ENCODE measurements at places on chromosomes 3 and 15. TPM values are rescaled to one million over a fixed set of nuclear protein-coding genes. Genes with fewer than 3 reads are reported as not detected.

DNA sequence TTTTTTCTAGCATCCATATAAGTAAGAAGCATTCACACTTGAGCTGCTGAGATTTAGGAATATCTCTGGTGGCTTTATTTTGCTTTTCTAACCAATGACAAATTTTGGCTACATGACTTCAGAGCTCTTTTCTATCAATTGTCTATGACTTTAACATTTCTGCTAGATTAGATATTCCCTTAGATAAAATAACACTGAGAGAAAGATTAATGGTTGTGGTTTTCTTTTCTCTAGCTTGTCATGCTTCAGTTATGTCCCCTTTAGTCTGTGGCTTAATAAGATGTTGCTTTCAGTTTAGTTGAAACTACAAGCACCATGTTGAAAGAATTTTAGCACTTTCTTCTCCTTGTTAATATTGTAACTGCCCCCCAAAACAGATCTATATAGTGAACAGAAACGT is 665.6 kb upstream of the CCDC54 start:
- H3K27ac ChIP-seq: no peak overlapping the region
- no peaks in the 10 kb centered on the region for H3K4me1 ChIP-seq
- H3K4me3 ChIP-seq: no peak overlapping the region
- H3K36me3 ChIP-seq: no peaks in the 10 kb centered on the region
- peaks cover 4% of the 10 kb centered on the region for H3K27me3 ChIP-seq

DNA sequence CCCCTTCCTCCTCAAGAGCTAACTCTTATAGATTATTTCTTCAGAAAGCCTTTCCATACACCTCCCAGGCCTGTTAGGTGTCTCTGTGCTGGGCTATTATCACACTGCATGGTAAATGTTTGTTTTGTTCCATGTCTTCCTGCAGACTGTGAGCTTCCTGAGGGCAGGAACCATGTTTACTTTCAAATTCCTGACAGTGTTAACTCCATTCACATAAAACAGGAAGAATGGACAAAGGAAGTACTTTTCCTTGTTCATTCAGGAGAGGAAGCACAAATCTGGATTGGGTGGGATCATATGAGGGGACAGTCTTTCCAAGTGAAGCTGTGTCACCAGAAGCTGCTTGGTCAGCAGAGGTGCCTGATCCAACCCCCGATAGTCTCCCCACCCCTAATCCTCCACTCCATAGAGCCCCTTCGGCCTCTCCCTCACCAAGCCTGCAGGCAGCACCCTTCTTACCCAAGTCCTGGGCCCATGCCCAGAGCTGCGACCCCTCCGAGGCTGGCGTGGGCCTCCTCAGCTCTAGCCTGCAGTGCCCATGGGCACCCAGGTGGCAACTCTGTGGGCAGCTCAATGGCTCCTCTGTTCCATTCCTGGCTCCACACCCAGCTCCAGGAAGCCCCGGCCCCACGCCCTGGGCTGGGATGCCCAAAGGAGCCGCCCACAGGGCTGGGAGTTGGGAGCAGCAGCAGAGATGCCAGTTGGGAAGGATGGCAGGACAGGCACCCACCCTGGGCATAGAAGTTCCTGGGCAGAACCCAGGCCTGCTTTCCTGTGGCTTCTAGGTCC is 6.9 kb downstream of the SHF start:
- no peak overlapping the region for H3K4me3 ChIP-seq
- no peaks in the 10 kb centered on the region for H3K27me3 ChIP-seq
- H3K27ac ChIP-seq: no peak overlapping the region
- DNase-seq: no peak
- peaks cover 17% of the 10 kb centered on the region for H3K4me1 ChIP-seq

- peaks cover 2% of the 10 kb centered on the region for H3K4me1 ChIP-seq
- no peak for DNase-seq
- H3K36me3 ChIP-seq: no peaks in the 10 kb centered on the region
- H3K27me3 ChIP-seq: no peaks in the 10 kb centered on the region
- no peak overlapping the region for H3K27ac ChIP-seq
These were observed 614.4 kb upstream of the NR2F2 start for GRCh38 chr15:95715906-95716656.

DNA sequence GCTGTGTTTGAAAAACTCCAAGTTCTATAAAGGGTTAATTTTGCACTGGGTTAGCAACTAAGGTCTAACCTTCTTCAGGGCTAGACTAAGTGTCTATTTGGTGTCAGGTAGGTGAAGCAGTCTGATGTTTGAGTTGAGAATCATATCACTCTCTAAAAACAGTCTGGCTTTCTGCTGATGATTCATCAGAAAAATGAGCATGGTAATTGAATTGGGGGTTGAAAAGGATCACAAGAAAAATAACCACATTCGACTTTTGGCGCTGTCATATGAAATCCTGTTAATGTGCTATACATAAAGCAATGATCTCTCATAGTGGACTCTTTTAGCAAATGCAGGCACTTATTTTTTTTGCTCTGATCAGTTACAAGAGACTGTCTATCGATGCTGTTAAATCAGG is 242.2 kb upstream of the AZI2 start:
- no peak overlapping the region for H3K27ac ChIP-seq
- H3K4me3 ChIP-seq: no peak overlapping the region
- H3K27me3 ChIP-seq: no peaks in the 10 kb centered on the region
- H3K4me1 ChIP-seq: no peaks in the 10 kb centered on the region

DNA sequence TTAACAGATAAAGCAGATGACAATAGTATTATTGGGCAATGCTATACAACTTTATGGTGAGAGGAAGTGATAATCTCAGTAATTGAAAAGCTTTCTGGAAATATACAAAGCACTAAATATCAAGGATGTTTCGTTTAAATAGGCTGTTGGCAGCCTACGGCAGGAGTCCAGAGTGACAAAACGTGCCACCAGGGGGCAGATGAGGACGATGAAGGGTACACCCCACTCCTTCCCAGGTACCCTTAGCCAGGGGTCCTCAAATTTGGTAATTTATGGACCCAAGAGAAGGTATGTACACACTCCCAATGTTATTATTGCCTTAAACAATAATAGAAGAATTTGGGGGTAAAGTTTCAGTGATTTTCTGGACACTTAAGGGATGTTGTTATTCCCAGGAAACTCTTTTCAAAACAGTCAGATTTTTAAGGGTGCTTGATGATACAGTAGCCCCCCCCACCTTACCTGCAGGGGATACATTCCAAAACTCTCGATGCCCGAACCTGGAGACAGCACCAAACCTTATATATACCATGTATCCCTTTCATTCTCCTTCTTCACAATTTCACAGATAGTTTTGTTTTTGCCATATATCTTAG is 1.4 kb upstream of the MAGEL2 start:
- peak; percentile 33 for DNase-seq
- H3K27me3 ChIP-seq: peaks cover 6% of the 10 kb centered on the region
- H3K4me1 ChIP-seq: no peaks in the 10 kb centered on the region
- no peak overlapping the region for H3K4me3 ChIP-seq
- no peaks in the 10 kb centered on the region for H3K36me3 ChIP-seq

ZNF860 gene
- total RNA-seq: not detected

GRIP2 gene
- total RNA-seq: not detected

STRIT1 gene
- not detected for total RNA-seq

All from activated CD4-positive, alpha-beta memory T cell treated with anti-CD3 and anti-CD28 coated beads for 36 hours (primary cell).